Activated effector memory CD4-positive, alpha-beta T cell treated with anti-CD3 and anti-CD28 coated beads, Interleukin-2, amount 50 U/mL, for 16 hours (primary cell): ENCODE measurements at places on chromosomes 2 and 18.

GRCh38 chr2:226643030-226643945 lies 156.3 kb downstream of the IRS1 start:
- DNase-seq = no peak

DNA sequence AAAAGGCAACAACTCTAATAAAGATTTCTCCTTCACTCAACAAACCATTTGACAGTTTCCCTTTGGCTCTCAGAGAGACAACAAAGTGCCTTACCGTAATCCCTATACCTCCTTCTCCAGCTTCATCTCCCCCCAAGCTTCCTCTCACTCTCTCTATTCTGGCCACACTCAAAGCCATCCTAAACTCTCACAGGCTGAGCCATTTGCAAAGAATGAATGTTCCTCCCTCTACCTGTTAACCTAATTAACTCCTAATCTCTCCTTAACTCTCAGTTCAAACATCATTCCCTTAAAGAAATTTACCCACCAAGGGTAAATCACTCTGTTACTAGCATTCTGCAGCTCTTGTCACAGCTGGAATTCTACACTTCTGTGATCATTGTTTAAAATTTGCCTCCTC lies 38.2 kb downstream of the GFPT1 start:
- no peak for DNase-seq

DNA sequence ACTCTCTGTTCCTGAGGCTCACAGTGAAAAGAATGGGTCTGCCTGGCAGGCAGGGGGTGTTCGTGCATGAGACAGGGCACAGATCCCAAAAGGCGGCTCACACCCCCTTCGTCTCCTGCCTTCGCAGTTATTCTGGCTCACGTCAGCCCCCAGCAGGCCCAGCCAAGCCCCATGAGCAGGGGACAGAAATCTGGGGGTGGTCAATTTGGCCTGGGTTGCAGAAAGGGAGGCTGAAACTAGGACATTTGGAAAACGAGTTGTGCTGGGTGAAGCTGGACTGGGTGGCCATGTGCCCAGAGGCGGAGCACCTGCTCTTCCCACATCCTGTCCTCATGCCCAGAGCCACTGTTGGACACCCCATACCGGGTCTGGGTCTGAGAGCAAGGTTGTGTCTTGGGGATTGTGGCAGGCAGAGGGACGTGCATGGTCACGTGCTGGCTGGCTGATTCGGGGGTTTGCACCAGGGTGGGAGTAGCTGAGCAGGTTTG lies 99.0 kb upstream of the MCFD2 start:
- no peak for DNase-seq

GRCh38 chr2:133518700-133519344 lies 49.4 kb downstream of the NCKAP5 start:
- no peak for DNase-seq

- peak; percentile 34 for DNase-seq
Observed at GRCh38 chr2:71004857-71005256, 10.2 kb upstream of the TEX261 start.

DNA sequence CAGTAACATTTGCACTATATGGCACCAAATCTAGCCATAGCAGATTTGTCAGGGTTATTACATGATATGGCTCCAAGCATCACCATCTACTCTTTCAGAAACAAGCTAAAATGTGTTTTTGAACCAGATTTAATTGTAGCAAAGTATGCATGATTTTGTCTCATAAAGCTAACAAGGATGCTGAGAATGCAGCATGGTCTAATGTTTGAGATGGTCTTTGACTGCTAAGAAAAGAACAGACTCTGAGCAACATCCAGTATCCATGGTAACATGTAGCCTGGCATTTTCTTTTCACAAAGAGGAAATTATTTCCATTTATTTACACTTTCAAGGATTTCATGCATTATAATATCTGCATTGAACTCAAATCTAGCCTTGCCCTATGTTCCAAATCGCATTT lies 206.5 kb downstream of the PDE1A start:
- DNase-seq = no peak

DNA sequence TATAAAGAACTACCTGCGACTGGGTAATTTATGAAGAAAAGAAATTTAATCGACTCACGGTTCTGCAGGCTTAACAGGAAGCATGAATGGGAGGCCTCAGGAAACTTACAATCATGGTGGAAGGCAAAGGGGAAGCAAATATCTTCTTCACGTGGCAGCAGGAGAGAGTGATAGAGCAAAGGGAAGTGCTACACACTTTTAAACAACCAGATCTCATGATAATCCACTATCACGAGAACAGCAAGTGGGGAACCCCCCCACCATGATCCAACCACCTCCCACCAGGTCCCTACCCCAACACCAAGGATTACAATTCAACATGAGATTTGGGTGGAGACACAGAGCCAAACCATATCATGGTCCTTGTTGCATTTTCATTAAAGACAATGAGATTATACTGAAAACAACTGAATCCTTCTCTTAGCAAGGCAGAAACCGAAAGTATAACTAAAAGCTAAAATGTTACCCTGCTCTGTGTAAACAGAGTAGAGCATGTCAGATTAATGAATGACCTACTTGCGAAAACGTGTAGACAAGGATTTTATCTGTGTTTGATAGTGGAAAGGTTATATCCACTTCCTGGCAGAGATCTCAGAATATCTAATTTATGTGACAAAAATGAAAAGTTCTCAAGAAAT lies 60.1 kb upstream of the RBBP8 start:
- DNase-seq = no peak

- no peak for DNase-seq
Observed at GRCh38 chr2:16537347-16537746, 128.3 kb downstream of the CYRIA start.

DNA sequence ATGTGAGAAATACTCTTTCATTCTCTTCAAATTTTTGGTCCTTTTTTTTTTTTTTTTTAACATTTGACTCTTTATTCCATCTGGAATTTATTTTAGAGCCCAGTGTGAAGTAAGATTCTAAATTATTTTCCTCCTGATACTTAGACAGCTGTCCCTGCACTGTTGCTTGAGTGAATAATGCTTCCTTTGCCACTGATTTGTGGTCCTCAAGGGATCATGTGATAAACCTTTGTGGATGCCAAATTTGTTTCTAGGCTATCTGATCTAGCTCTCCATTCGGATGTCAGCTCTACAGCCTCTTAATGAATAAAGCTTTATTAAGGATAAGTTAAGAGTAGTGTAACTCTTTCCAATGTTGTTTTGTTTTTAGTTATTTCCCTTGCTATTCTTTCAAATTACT lies 142.3 kb downstream of the SMAD7 start:
- DNase-seq = no peak

- no peak for DNase-seq
Observed at GRCh38 chr2:21422724-21423522, 299.2 kb downstream of the TDRD15 start.

- DNase-seq = no peak
Observed at GRCh38 chr2:32436150-32436549, 79.3 kb downstream of the BIRC6 start.

- peak; percentile 58 for DNase-seq
Observed at GRCh38 chr2:10140841-10141610, 18.5 kb downstream of the RRM2 start.
